ENCODE measurements at places on chromosomes 3 and 15. TPM values are rescaled to one million over a fixed set of nuclear protein-coding genes. Genes with fewer than 3 reads are reported as not detected.

ROPN1B gene
- not detected for total RNA-seq

ZNF80 gene
- total RNA-seq = not detected

AMIGO3 gene
- total RNA-seq = 4.0 TPM

ANKRD63 gene
- 11.4 TPM for total RNA-seq

RTP3 gene
- not detected for total RNA-seq

CRYGS gene
- total RNA-seq = 0.63 TPM

GLDN gene
- not detected for total RNA-seq

TTLL13 gene
- total RNA-seq = not detected

TMEM212 gene
- total RNA-seq = not detected

NEO1 gene
- total RNA-seq = 28.3 TPM

ATP1B3 gene
- 106 TPM for total RNA-seq

PLA2G4B gene
- 2.7 TPM for total RNA-seq

- DNase-seq = no peak
Observed at GRCh38 chr15:69232765-69233164, 65.9 kb upstream of the PAQR5 start.

GRCh38 chr3:140505876-140506275, 172.0 kb upstream of the TRIM42 start:
- DNase-seq = no peak

DNA sequence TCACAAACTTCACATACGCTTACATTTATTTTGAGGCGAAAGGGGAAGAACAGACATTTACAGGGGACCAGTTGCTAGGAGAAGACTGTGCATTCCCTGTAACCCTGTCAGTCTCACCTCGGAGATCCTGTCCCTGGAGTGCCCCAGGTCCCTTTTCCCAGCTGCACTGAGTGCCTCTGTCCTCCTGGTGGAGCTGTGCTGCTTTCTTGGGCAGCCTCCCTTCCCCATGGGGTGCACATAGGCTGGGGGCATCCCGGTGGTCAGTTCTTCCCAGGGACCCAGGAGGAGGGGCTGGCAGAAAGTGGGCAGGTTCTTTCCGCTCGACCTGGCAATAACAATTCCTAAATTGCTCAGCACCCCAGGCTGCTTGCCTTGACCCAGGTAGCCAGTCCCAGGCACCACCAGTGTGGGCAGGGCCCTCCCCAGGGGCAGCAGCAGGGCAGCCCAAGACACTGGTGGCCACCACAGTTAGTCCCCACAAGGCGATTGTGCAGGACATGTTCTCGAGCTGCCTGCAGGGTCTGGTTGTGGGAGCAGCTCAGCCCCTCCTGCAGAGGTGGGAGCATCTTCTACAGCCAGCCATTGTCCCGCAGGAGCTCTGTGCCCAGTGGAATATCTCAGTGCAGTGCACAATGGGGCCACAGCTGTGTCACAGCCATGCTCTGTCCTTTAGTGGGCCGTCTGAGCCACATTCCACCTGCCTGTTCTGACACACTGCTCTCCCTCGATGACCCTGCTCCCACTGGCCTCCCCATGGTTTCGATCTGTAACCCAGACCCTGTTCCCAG, 36.3 kb downstream of the APBA2 start:
- no peak for DNase-seq

DNA sequence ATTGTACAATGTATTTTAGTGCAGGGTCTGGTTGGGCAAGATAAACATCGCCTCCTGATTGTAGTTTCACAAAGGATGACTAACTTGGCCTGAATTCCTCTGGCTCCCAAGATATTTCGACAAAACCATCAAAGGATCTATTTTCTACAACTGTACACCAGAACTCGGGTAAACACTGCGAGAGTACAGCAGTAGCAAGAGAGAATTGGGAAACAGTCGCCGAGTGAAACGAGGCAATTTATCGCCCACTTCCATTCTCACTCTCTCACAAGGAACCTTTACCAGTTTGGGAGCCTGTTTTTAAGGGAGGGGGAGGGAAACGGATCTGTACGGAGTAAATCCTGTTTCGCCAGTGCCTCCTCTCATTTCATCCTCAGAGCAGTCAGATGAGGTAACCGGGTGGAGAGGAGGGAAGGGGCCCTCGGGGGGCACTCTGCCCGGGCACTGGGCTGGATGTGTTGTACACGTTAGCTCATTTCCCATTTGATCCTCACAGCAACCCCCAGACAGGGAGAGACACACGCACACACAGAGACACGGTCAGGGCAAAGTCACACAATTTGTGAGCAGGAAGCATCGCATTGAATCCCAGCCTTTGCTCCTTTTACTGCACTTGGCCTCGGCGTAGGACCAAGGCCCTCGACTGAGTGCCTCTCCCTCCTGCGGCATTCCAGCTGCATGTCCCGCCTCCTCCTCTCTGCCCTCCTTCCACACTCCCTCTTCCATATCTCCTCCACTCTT, 120.1 kb downstream of the LIPC start:
- DNase-seq = peak; percentile 93

DNA sequence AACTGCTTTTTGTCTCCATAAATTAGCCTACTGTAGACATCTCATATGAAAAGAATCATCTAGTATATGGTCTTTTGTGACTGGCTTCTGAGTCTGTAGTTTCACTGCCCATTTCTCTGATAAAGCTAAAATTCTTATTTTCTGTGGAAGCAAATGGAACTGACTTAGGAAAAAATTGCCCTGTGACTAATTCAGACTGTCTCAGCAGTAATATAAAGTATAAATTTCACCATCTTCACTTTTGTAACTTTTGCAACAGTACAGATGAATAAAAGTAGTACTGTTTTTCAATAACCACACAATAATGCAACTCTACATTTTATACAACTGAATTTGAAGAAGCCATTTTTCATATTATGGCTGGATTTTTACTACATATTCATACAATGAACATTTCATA, 104.1 kb downstream of the TBC1D5 start:
- DNase-seq = no peak

DNA sequence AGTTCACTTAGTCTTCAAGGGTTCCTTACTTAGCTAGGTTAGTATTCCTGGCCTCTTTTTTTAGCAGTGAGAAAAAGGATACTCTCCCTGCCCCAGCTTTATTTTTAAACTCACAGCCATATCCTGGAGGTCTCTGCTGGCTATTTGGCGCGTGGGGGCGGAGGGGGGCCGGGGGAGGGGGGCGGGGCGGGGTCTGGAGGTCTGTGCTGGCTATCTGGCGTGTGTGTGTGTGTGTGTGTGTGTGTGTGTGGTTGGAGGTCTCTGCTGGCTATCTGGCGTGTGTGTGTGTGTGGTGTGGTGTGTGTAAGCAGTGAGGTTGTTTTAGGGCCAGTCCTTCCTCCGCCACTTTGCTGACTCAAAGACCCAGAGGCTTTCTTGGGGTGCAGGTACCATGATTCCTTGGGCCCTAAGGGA, 579 bp upstream of the PLAAT1 start:
- no peak for DNase-seq

GRCh38 chr3:32237670-32238452, 619 bp upstream of the CMTM8 start:
- no peak for DNase-seq

DNA sequence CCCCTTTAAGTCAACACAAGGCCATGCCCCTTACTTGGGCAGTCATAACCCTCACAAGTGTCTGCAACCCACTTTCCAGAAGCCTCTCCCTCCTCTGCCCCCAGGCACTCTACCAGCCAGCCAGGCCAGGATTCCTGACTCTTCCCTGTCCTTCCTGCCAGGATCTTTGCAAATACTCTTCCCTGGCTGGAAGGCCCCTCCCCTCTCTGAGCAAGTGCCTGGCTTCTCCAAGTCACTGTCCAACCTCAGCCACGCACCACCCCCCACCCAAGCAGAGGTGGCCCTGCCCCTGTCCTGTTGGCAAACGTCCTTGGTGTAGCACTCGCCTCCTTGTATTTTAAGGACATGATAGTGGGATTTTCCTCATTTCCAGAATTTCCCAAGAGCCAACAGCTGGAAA, 54.7 kb upstream of the USP3 start:
- DNase-seq = no peak

DNA sequence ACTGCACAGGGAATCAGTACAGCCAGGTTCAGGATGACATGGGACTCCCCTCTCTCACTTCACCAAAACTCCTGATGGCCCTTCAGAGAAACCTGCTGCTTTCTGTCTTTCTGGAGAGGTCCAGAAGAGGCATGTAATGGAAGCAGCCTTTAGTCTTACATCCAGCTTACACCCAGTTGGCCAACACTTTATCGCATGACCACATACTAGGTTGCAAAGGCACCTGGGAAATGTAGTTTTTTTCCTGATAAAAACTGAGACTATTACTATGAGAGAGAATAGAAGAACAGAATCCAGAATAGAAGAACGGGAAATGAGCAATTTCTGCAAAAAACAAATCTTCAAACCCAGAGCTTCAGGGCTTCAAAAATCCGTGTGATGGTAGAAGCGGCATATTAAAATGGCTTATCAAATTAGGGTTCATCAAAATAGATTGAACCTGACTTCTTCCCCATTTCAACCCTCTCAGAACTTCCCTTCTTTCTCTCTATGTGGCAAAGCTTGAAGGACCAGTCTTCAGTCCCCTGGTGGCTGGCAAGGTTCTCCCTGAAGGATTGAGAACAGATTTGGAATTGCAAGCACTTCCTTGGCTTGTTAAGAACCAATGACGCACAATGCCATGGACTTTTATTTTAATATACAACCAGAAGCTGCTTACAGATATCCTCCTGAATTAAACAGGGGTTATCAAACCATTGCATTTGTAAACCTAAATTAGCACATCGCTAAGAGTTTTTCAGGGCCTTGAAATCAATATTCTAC, 34.4 kb downstream of the CORO2B start:
- DNase-seq = no peak

- DNase-seq = no peak
Observed at GRCh38 chr15:68228971-68229385, 550 bp downstream of the CLN6 start.

GRCh38 chr3:25834346-25834745, 44.5 kb downstream of the OXSM start:
- DNase-seq = no peak

DNA sequence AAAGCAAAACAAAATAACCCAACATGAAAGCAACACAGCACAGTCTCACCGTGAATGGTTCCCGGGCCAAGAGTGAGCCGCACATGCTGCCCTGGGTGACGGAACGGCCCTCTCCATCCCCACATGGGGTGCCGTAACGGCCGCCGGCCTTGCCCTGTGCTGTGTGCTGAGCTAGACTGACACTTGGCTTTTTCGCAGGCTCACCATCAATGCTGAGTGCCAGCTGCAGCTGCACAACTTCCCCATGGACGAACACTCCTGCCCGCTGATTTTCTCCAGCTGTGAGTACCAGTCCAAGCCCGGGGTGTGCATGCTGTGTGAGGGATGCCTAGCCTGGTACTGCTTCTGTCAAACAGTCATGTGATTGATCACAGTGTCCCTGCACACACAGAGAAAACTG, 357.6 kb downstream of the GABRG3 start:
- DNase-seq = no peak

- DNase-seq = peak; percentile 38
Observed at GRCh38 chr3:36911990-36912804, 32.7 kb downstream of the TRANK1 start.

GRCh38 chr3:128217702-128218547, 64.6 kb downstream of the EEFSEC start:
- DNase-seq = no peak

- DNase-seq = peak; percentile 30
Observed at GRCh38 chr3:69085168-69085832, 563 bp downstream of the ARL6IP5 start.

DNA sequence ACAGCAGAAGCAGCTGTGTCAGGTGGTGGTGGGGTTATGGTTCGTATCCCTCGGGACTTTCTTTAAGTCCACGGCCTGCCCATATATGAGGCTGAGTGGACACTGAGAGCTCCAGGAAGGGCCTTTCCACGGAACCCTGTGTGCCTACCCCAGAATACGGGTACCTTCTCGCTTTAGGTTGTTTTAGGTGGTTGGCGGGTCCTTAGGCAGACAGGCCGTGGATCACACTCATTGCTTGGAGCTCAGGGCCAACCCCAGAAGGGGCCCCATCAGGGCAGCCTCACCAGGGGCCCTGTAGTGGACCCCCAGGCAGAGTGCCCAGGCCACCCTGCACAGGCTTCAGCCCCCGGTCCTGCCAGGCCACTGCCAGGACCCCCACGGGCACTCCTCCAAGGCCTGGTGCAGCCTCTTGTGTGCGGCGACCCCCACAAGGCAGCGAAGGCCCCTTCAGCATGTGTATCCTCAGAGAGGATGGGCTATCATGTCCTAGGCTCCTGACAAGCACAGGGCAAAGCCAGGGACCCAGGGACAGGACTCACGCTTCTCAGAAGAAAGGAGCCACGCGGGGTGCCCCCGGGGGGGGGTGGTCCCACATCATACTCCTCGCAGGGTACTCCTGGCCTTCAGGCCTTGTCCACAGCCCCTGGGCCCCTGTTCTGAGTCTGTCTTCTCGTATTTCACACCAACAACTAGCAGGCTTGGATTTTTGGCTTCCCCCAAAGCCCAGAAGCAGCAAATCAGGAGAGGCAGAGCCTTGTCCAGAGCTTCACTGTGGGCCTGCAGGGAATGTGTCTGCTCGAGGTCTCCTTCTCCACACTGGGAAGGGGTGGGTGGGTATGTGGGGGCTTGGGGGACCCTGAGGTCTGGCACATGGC, 93.4 kb downstream of the LRRK1 start:
- no peak for DNase-seq

DNA sequence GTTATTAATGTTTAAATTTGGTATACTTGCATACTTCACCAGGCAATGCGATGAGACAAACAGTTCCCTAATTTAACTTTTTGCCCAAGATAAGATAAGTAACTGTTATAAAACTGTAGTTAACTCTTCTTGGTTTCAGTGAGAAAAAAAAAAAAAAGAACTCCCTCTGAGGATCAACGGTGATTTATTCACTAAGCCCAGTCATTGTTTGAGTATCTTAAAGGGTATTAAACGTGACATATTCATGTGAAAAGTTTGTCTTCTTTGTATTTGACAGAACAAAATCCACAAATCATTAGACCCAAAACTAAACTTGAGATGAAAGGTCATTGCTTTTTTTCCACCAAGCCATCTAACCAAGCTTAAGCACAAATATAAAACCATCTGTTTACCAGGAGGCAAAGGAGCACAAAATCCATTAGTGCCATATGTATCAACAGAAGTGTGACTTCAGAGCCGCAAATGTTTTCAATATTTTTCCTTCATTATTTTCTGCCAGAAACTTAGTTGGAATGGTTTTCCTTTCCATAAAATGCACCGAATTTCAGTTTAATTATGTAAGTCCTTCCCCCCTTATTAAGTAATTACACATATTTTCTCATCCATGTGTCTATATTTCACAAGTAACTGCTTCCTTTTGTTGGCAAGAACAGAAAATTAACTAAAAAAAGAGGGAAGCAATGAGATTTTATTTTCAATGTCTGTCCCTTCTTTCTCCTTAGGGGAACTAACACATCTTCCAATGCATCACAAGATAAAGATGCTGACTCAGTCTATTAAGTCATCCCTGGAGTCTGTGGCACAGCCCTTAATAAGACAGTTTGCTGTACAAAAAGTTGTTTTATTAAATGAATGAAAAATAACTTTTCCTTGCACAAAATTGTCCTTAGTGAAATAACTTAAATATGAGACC, 92.2 kb upstream of the RAP2B start:
- DNase-seq = no peak

- no peak for DNase-seq
Observed at GRCh38 chr3:125644036-125645005, 49.0 kb upstream of the OSBPL11 start.

- peak; percentile 85 for DNase-seq
Observed at GRCh38 chr15:101127506-101128076, 124.3 kb downstream of the CHSY1 start.
